ENCODE measurements at places on chromosomes 1 and 21.
A peak's percentile ranks its signal among the peaks of the same experiment; 100 is the strongest.

GRCh38 chr1:181818943-181819342 is 242.6 kb downstream of the ZNF648 start:
- DNase-seq = no peak

- DNase-seq = peak; percentile 81
These were observed 5.3 kb upstream of the SRP9 start for GRCh38 chr1:225772323-225772768.

GRCh38 chr21:25827513-25827912 is 92.7 kb downstream of the GABPA start:
- DNase-seq = no peak

DNA sequence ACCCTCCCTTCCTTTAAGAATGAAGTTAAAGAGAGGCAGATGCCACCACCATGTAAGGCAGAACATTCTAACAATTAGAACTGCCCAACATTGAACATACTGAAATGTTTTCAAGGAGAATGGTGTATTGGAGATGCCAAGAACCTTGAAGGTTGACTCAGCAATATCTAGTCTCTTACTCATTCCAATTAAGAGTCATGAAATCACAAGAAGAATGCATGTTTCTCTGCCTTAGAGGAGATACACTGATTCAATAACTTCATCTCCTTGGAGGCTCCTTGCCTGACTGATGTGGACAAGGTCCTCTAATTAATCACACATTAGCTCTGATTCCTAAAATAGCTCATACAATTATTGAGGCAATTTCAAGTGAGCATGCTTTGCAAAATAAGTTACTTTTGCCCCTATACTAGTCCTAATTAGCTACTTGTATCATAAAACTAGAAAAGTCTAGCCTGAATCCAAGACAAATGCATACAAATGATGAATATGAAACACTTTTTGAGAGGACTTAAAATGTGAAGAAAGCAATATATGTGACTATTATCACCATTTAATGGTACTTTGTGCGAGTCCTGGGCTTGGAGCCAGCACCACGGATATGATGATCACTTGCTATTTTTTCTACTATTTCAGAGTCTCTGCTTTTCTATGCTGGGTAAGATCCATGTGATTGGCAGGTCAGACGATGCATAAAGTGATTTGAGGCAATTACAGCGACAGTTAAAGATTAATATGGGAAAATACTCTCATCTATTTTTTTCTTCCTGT is 114.5 kb downstream of the DSCAM start:
- DNase-seq = peak; percentile 57

DNA sequence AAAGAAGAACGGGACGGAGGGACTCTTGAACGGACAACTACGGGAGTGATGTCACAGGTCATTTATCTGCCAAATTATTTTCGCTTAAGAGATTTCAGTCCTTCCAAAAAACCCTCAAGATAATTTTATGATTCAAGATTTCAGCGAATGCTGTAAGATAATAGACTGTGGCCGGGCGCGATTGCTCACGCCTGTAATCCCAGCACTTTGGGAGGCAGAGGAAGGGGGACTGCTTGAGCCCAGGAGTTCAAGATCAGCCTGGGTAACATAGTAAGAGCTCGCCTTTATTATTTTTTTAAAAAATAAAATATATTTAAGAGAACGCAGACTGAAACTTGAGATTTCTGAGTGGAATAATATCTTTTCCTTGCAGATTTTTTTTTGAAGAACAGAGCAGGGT is 609 bp downstream of the RWDD2B start:
- DNase-seq = peak; percentile 22

- DNase-seq = no peak
These were observed 5.8 kb downstream of the CELSR2 start for GRCh38 chr1:109255097-109255651.

DNA sequence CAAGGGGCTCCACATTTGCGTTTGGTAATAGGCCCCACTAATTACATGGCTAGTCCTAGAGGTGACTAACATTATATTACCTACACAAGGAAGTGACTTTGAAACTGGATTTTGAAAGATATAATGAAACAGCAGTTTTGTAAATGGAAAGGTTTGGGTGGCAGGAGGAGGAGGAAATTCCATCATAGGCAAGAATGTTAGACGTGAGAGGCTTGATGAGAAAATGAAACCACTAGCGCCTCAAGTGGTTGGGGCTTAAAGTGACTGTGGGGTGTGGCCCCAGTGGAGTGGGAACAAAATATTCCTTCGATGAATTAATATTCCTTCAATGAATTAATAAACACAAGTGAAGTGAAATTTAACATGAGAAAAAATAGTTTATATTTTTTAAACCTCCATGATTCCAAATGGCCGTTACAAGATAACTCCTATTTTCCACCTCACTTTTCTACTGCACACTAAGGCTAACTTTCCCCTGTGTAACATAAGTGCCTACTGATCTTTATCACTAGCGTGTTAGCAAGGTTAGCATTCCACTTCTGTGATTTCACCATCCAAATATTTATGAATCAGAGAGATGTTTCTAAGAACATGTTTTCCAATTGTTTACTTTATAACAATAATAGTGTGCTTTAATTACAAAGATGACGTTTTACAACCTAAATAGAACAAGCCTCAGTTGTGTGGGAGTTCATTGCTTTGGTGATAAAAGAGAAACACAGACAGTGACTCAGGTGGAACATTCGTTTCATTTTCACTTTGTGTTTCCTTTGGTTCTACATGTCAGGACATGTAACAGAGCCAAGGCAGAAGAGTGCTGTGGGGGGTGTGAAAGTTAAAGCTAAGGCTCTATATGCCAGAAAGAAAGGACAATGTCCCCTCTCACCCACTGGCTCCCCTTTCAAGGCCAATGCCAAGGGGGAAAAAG is 12.5 kb upstream of the ATF3 start:
- DNase-seq = peak; percentile 90

DNA sequence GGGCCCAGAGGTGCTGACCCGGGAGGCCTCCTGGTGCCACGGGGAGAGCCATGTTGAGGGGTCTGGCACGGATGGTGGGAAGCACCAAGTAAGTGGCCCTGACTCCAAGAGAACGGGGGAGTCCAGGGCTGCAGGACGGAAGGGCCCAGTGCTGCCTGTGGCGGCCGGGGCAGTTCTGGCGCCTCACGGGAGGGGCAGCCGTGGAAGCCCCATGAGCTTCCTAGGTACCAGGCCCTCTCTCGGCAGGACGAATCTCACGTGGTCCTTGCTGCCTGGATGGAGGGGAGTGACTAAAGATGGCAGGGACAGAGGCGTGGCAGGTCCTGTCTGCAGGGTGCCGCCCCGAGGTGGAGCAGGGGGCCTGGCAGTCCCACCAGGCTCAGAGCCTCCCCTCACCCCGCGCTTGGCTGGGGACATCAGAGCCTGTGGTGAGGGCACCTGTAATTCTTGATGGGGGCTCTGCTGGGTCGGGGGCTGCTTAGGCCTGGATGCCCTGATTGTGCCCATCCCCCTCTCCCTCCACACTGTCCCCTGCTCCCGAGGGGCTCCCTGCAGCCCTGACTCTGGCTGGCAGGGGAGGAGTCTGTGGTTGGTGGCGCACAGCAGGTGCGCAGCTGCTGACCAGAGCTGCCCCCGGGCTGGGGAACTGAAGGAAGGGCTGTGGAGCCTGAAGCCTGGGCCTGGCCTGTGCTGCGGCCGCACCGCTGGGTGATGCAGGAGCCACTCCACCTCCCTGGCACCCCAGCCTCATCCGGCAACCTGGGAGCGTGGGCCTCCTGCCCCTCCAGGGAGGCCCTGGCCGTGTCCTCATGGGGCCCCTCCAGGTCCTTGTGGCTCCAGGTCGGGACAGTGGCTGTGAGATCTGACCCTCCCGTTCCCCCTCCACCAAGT is 31.4 kb downstream of the POFUT2 start:
- no peak for DNase-seq

GRCh38 chr21:14361958-14362357 is 21.0 kb downstream of the HSPA13 start:
- no peak for DNase-seq

GRCh38 chr1:7290971-7291970 is 479.8 kb upstream of the VAMP3 start:
- peak; percentile 71 for DNase-seq

DNA sequence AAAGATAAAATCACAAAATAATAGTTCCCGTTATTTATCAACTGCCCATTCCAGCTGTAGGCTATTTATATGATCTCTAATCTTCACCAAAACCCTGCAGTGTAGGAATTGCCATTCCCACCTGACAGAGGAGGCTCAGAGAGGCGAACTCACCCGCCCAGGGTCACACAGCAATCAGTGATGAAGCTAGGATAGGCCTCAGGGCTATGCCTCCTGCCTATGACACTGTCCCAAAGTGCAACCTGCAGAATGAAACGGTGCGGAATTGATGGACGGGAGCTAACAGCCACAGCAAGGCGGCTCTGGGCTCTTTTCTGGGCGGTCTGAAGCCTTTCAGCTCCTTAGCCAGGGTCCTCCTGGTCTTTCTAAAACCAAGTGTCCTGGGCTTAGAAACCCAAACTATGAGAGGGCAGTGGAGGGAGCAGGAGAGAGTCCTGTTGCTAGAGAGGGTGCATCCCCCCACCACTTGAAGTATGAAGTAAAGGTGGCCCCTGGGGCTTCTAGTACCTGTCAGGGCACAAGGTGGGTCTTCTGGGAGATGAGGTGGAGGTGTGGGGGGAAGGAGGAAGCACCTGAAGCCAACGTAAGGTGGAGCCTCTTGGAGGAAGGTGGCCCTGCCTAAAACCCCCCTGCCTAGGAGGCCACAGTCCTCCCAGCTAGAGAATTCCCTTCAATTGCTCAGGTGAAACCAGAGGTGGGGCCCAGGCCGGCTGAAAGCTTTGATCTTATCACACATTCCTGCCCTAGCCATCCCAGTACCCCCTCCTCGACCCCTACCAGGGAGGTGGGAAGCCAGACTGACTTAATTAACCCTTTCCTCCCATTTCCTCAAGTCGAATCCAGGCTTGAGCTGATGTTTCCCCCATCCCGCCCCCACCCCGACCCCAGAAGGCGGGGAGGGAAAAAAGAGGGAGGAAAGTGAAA is 14.8 kb downstream of the HSPG2 start:
- DNase-seq = no peak

- no peak for DNase-seq
These were observed 464.2 kb downstream of the DISC1 start for GRCh38 chr1:232090816-232091215.

GRCh38 chr1:17259233-17259873 is 10.5 kb downstream of the PADI3 start:
- peak; percentile 28 for DNase-seq

DNA sequence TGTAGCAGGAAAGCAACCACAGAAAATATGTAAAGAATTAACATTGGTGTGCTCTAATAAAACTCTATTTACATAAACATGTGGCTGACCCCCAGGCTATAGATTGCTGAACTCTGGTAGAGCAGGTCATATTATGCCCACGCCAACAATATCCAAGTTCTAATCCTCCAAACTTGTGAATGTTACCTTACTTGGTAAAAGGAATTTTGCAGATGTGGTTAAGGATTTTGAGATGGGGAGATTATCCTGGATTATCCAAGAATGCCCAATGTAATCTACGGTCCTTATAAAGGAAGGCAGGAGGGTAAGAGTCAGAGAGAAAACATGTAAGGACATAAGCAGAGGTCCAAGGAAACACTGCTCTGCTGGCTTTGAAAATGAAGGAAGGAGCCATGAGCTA is 201.0 kb downstream of the USH2A start:
- DNase-seq = no peak

DNA sequence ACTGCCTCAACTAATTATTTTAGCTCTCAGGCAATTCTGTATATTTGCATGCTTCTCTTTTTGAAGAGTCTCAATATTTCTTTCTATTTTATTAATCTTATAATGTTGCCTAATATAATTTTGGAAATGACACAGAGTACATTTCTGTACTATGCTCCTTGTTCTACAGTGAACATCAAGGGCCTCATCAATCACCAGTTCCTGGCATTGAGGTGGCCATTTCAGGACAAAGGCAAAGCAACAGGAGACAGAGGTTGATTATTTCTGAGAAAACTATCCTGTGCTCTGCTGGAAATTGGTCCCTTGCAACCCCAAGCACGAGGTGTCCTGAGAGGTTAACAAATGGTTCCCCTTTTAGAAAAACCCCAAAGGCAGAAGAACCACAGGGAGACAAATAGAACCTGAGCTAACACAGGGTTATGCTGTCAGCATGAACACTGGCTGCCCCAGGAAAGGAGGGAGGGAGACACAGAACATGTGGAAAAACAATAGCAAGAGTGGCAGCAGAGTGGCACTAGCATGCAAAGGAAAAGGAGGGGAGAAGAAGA is 63.9 kb upstream of the VAV3 start:
- no peak for DNase-seq

DNA sequence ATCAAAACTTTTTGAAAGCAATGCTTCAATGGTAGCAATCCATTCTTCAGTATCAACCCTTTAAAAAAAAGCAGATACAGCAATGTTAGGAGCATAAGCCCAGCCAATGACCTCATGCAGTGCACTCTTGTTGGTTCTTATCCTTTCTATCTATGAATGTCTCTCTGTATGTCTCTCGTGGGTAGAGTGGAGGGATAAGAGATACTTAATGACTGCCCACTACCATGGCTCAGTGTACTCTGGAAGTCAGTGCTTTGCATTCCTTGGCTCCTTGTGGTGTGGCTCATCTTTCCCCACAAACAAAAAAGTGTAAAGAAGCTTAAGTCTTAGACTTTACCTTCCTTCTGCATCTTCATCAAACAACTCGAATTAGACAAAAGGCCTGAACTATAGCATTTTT is 50.3 kb downstream of the PCSK9 start:
- no peak for DNase-seq

DNA sequence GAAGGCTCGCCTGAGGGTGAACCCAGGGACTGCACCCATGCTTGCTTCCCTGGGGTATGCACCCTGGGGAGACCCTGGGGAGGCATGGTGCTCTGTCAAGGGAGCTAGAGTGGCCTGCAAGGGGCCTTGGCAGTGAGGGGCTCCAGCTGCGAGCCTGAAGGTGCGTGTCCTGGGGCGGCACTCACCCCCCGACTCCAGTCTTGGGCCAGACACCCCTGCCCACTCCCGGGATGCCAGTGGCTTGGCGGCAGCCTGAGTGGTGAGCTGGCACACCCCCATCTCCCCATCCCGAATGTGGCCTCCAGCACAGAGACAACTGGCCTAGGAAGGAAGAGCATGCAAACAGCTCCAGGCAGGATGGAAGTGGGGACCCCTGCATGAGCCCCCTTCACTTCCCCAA is 2.6 kb downstream of the SUMO3 start:
- no peak for DNase-seq

DNA sequence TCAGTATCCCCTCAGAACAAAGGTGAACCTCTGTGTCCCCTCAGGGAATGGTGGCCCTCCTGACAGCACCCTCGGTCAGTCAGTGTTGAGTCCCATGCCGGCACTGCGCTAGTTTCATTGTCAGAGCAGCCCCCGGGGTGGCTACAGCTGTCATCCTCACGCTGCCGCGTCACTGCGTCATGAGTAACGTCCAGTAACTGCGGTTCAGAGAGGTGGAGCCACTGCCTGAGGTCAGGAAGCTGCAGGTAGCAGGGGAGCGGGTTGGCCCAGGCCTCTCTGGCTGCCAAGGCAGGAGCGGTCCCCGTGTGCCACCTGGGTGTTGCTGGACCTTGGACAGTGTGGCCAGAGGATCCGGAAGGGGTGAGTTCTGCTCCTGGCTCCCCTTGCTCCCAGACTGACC is 20.2 kb upstream of the WNT4 start:
- DNase-seq = no peak
